ENCODE measurements at places on chromosomes 3 and 15.

- DNase-seq = no peak
Observed at GRCh38 chr15:40087068-40087810, 21.4 kb downstream of the BMF start.

- no peak for DNase-seq
Observed at GRCh38 chr15:31437686-31438085, 111.1 kb downstream of the KLF13 start.

GRCh38 chr3:128618398-128618726 lies 32.3 kb downstream of the RPN1 start:
- DNase-seq = no peak

DNA sequence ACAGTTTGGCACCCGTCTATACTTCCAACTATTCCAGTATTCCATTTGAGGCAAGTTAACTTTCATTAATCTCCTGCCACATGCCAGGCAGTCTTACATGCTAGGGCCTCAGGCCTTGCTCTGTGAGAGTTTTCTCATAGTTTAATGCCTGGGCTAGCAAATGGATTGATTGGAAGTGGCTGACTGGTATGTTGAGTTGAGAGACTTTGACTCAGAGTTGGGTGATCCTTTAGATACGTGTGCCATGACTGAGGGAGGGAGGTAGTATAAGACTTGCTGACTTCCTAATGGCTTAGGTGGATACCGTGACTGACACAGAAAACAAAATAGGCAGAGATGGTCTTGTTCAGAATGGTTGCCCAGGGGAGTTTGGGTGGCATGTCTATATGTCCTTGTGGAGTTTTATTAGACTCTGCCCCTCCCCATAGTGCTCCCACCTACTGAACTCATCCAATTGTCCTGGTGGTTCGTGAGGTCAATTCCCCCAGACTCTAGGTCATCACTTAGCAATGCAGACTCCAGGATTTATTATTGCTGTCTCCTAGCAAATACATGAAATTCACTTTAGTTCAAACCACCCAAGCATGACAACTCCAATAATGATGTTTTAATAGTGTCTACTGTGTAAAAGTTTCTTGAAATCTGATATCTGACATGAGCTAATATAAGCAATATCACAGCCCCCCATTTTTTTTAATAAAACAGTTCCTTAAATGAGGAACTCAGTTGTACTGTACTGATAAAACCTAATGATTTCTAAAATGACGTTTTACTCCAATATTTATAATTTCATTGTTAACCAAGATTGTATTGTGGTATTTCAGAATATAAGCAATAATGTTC lies 413.9 kb upstream of the MDFIC2 start:
- DNase-seq = no peak

- no peak for DNase-seq
Observed at GRCh38 chr3:34254285-34254684, 455.9 kb downstream of the PDCD6IP start.

- no peak for DNase-seq
Observed at GRCh38 chr15:65069179-65069578, 1.4 kb upstream of the RASL12 start.

DNA sequence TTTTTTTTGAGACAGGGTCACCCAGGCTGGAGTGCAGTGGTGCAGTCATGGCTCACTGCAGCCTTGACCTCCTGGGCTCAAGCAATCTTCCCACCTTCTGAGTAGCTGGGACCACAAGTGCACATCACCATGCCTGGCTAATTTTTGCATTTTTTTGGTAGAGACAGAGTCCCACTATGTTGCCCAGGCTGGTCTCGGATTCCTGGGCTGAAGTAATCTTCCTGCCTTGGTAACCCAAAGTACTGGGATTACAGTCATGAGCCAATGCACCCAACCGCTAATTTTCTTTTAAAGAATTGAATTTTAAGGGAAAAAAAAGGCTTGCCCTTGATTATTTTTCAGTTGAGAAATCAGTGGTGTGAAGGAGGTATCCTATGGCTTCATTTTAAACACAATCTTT lies 334.0 kb downstream of the SOX2 start:
- DNase-seq = no peak

DNA sequence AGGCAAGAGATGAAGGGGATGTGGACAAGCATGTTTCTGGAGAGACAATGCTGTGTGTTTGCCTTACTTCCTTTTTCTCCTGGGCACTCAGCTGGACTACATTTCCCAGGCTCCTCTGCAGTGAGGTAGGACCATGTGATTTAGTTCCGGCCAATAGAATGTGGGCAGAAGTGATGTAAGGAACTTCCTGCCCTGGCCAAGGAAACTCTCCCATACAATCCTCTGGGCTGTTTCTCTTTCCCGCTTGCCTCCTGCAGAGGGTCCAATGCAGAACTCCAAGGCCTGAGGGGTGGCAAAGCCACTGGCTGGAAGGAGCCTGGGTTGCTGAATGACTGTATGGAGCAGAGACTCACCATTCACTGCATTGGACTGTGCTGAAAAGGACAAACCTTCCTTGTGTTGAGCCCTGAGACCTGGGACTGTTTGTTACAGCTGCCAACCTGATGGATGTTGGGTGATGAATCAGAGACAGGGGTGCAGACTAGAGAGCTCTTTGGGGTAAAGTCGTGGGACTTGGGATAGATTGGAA lies 82.7 kb upstream of the SLC6A6 start:
- no peak for DNase-seq

- DNase-seq = no peak
Observed at GRCh38 chr3:180093535-180093934, 56.8 kb upstream of the PEX5L start.

- DNase-seq = no peak
Observed at GRCh38 chr15:94312946-94313345, 81.6 kb downstream of the MCTP2 start.

DNA sequence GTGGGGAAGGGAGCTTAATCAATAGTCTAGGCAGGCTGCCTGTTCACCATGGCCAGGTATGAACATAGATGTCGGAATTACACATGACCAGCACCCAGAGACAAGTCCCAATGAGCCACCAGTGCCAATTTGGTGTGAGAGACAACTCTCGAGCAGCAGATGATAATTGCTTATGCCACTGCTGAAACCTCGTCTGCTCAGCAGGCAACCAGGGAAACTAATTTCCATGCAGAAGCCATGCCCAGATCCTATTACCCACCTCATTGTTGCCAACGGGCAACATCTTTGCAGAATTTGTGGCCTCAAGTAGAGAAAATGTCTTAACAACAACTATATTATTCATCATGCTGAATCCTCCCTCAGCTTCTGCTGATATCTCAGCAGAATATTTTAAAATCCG lies 84.9 kb downstream of the CGGBP1 start:
- no peak for DNase-seq

DNA sequence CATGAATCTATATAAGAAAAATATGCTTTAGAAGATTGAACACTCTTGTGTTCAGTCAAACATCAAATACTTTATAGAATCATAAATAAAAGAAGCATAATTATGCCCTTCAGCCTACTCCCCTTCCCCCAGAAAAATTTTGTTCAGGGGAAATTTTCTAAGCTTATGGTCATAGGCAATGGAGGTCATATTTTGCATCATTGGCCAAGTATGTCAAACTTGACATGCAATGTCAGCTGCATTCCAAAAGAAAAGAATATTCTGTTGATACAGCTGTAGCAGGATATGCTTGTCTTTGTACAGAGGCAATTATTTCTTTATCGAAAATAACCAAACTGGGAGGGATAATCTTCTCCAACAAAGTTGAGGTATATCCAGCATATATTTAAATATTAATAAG lies 328.2 kb downstream of the ZIC1 start:
- DNase-seq = no peak

DNA sequence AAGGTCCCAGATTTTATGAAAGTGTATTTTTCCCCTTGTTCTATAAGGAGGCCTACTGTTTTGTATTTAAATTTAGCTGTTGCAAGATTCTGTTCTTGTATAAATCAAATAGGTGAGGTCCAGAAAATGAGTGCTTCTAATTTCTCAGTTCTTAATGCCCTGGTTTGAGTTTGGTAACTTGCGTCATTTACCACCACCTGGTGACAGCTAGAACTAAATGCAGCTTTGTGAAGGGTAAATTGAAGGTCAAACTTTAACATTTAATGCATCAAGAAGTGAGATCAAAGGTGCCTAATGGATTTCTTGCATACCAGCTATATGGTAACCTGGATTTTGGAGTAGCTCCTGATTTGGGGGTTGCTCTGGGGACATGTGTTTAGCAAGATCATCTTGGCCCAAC lies 50.7 kb upstream of the POLR2M start:
- no peak for DNase-seq

DNA sequence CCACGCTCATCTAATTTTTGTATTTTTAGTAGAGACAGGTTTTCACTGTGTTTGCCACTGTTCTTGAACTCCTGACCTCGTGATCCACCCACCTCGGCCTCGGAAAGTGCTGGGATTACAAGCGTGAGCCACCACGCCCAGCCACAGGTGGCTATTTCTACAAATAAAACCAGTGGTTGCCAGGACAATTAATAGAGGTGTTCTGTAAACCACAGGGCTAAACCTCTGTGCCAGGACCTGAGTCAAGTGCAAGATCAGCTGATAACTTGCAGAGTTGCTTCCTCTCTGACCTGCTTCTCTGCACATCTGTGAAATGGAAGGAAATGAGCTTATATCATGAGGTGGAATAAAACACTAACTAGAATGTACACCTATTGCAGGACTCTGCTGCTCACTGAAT lies 72.8 kb downstream of the CD200R1L start:
- DNase-seq = no peak

- DNase-seq = no peak
Observed at GRCh38 chr15:65979316-65979715, 110.0 kb downstream of the RAB11A start.

DNA sequence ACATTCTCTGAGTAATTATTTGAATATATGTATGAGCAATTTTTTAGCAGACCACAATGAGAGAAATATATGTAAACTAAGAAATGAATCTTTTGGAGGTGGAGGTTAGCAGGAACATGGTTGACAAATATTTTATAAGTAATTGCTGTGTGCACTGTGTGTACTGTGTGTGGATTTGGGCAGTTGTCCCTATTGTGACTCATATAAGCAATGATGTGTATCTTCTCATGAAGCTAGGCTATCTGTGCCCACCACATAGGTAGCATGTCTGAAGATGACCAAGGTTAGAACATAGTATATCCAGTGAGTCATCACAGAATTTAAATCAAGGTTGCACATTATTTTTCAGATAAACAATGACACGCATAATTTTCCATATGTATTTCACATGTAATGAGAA lies 713.9 kb upstream of the GBE1 start:
- DNase-seq = no peak

DNA sequence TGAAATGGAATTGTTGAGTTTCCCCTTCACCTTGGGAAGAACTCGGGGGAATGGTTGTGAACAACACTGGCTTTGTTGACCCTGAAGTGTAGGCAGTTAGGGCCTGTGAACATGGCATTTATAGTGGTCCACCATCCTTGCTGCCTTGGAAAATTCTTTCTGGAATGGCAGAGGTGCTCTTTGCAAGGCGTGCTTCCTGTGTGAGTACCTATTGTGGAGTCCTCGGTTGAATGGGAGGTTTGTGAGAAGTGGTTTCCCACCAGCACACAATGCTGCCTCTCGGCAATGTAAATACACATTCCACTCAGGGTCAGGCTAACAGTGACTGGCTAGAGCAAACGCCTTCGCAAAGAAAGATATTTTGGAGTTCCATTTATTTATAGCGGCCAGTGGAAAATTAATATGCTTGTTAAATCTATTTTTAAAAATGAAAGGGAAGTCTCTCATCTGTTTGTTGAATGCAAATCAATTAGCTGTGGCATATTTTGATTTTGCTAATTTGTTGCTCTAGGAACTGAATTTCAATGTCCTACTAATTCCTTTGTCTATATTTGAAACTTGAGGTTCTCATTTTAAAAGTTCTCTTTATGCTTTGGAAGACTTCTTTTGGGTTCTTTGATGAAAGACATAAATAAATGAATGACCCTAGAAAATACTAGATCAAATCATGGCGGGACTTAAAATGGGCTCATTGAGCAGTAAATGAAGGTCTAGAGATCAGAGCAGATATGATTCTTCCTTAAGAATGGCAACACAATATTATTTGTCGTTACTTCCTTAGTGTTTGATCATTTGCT lies 59.5 kb downstream of the FNDC3B start:
- no peak for DNase-seq

DNA sequence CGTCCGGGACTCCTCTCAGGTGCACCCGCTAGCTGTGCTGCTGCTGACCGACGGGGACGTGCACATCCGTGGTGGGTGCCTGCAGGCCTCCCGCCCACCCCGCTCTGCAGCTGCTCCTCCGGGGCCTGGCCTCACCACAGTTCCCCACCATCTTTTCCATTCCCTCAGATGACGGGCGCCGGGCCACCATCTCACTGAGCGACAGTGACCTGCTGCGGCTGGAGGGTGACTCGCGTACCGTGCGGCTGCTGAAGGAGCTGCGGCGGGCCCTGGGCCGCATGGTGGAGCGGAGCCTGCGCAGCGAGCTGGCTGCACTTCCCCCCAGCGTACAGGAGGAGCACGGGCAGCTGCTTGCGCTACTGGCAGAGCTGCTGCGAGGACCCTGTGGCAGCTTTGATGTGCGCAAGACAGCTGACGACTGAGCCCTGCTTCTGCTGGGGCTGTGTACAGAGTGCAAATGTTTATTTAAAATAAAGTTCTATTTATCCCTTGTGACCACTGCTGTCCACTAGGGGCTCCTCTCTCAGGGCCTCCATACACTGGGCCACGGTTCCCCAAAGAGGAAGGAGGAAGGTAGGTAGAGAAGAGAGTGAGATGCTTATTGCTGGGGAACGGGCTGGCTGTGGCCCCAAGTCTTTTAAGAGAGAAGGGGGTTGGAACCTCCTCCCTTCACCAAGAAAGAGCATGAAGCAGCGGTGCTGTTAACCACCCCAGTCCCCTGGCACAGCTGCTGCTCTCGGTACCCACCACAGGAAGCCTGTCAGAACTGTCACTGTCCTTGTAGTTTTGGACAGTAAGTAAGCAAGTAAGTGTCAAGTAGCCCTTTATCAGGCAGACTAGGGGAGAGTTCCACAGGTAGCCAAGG lies 47.0 kb downstream of the DHX30 start:
- no peak for DNase-seq

Measured in activated CD8-positive, alpha-beta memory T cell treated with anti-CD3 and anti-CD28 coated beads for 1 hour (primary cell).